ENCODE measurements at places on chromosomes 2 and 18.
A peak's percentile ranks its signal among the peaks of the same experiment; 100 is the strongest.

- DNase-seq, result no peak
Measured at GRCh38 chr2:33784488-33784887, 185.4 kb upstream of the FAM98A start.

DNA sequence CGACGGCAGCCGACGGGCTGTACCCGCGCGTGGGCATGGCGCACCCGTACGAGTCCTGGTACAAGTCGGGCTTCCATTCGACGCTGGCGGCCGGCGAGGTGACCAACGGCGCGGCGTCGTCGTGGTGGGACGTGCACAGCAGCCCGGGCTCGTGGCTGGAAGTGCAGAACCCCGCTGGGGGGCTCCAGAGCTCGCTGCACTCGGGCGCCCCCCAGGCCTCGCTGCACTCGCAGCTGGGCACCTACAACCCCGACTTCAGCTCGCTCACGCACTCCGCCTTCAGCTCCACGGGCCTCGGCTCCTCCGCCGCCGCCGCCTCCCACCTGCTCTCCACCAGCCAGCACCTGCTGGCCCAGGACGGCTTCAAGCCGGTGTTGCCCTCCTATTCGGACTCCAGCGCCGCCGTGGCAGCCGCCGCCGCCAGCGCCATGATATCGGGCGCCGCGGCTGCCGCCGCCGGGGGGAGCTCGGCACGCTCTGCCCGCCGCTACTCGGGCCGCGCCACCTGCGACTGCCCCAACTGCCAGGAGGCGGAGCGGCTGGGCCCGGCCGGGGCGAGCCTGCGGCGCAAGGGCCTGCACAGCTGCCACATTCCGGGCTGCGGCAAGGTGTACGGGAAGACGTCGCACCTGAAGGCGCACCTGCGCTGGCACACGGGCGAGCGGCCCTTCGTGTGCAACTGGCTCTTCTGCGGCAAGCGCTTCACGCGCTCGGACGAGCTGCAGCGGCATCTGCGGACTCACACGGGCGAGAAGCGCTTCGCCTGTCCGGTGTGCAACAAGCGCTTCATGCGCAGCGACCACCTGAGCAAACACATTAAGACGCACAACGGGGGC is 2.0 kb downstream of the SP9 start:
- no peak for DNase-seq

- no peak for DNase-seq
Measured at GRCh38 chr2:204505488-204505887, 39.8 kb upstream of the PARD3B start.

DNA sequence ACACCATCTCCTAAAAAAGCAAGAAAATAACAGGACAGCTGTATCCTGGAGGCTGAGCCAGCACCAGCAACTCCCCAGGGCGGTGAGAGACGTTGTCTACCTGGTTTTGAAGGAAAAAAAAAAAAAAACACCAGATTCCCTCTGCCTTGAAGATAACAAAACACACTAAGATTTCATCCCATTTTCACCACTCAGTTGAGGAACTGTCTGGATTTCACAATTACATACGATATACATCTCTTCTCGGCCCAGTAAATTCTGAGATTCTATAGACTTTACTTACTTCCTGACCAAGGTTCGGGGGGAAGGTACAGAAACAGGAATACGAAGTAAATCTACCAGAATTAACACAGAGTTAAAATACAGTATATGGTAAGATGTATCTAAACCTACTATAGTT is 8.5 kb downstream of the ZNF516 start:
- no peak for DNase-seq

DNA sequence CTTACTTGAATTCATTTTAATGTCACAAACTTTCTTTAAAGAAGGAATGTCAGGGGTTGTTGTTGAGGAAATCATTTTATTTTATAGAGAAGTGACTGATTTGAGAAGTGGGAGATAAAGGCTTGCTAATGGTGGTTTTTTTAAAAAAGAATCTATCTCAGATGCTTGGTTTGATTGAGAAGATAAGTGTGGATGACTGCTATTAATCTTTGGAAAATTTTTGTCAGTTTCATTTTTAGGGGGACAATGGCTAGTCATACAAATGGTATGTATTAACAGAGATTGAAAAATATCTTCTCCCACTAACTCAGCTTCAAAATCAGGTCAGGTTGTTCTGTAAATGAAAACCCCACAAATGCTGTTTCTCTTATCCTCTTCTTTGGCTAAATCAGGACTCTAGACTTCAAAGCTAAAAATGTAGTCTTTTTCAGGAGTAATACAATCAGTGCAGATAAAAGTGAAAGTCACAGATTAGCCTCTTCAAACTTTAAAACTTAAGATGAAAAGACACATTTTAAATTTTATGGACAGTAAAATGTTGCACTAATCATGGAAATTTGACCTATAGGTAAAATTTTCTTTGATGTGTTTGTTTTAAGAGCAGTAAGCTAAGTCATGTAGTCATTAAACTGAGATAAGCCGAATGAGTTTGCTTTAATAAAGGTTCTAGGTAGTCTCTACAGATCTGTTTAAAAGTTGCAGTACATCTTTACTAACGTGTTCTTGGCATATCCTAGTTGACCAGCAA is 674.2 kb upstream of the VRK2 start:
- no peak for DNase-seq

DNA sequence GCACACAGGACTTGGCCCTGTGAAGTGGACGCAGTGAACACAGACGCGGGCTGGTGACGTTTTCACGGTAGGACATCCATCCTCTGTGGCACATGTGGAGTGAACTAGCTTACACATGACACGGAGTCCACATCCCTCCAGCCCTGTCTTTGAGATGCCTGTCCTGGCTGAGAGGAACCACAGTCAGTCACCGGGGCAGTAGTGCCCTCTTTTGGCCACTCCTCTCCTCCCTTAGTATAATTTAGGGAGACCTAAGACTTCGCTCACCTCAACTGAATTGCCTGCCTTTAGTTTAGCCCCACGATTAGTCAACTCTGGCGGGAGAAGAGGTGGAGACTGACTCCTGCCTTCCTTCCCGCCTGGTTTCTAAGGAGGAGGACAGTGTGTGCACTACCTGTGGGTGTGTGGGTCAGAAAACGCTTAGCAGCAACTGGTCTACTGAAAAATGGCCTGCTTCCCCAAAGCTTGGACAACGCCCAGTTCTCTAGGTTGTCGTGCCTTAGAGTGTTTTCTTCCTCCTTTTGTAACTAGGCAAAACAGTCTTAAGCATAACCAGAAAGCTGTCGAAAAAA is 70.6 kb downstream of the MBP start:
- DNase-seq, result no peak

GRCh38 chr2:149729586-149729985 is 142.0 kb upstream of the MMADHC start:
- DNase-seq, result no peak

DNA sequence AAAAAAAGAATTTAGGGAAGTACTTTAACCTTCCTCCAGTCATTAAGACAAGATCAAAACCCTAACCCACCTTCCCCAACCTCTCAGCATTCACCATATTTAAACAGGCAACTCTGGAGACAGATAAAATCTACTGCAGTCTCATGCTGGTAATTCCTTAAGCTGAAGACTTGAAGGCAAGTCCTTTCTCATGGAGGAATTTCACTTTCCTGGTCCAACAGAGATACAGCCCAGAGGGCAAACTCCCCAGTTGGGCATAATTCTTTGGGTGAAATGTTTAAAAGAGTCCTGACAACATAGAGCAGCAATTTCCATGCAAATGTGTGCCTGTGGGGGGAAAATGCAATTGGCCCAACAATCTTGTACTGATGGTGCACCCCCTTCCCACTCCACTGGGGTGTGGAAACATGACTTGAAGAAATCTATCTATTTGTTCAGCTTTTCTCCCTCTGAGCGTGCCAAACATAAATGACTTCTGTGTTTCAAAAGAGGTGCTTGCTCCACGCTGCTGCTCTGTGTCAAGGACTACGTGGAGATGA is 131.8 kb upstream of the HNRNPA3 start:
- DNase-seq, result no peak

- DNase-seq, result no peak
Measured at GRCh38 chr2:20391951-20392699, 41.5 kb upstream of the PUM2 start.

- DNase-seq, result peak; percentile 41
Measured at GRCh38 chr2:12412898-12413305, 303.8 kb upstream of the TRIB2 start.

DNA sequence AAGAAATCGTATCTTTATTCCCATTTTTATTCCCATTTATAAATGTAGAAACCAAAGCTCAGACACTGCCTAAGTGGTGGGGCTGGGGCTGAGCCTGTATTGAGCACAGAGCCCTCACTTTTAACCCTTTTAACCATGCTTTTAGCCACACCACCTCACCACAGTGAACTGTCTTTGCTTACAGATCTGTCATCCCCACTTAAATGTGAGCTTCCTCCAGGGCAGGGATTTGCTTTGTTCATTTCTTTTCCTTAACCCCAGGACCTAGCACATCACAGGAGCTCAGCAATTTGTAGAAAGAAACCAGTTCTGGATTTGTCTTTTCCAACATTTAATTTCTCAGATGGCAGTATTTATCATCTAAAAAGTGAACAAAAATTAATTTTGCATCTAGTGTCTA is 2.2 kb downstream of the BOD1L2 start:
- DNase-seq, result no peak

GRCh38 chr2:155308367-155309009 is 610.0 kb downstream of the KCNJ3 start:
- no peak for DNase-seq

DNA sequence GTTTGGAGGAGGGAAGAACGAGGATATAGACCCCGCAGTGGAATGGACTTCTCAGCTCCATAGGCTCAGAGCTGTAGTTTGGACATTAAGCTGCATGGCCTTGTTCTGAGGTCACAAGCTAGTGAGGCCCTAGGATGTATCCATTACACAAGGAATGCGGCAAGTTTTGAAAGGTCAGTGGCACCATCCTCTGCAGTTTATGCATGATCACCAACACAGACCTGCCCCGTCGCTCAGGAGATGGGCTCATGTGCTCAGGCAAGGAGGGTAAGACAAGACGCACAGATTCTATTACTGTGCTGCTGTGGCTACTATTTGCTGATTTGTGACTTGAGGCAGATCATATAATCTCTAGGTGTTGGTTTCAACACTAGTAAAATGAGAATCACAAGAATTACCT is 110.9 kb downstream of the FAM161A start:
- DNase-seq, result no peak

DNA sequence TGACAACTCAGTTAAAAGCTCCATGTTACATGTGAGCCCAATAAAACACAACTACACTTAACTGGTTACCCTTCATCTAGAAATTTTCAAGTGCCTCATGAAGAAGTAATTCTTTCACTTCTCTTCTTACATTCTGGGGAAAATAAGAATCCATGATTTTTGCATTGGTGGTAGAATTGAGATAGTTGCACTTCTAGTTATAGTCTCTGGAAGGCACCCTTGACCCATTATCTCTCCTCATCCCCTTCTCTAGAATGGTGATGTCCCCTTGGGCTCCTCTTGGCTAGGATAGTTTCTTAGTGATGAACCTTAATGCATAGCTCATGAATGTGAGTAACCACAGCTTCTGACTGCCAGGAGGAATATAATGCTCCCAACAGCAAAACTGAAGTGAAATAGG is 3.6 kb downstream of the LGALSL start:
- no peak for DNase-seq

DNA sequence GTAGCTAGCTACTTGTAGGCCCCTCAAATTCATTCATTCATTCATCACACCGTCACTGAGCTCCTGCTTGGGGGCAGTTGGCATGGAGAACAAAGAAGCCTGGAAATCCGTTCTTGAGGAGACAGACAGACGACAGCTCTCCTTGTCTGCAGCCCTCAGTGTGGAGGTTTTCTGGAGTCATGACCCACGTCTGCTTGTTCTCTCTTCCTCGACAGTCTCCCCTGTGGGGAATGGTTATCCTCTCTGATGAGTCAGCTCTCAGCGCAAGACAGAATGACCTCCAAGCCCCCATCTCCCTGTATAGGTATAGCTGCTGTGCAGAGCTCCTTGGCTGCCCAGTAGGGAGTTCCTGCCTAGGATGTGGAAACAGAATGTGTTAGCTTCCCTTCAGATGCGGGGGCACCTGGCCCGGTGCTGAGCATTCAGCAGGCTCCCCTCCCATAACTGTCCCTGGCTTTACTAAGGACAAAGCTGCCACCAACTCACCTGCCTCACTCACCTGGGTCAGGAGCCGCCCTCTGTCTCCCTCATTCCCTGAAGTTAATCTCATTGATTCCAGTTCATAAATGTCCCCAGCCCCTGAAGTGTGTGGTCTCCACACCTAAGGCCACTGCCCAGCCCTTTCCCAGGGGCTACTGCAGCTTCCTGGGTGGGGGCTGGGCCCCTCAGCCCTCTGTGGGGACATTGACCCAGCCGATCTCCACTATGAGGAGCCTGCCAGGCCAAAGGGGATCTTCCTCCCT is 124.7 kb downstream of the ACKR3 start:
- DNase-seq, result no peak

- no peak for DNase-seq
Measured at GRCh38 chr2:38932586-38932985, 42.9 kb downstream of the ARHGEF33 start.

DNA sequence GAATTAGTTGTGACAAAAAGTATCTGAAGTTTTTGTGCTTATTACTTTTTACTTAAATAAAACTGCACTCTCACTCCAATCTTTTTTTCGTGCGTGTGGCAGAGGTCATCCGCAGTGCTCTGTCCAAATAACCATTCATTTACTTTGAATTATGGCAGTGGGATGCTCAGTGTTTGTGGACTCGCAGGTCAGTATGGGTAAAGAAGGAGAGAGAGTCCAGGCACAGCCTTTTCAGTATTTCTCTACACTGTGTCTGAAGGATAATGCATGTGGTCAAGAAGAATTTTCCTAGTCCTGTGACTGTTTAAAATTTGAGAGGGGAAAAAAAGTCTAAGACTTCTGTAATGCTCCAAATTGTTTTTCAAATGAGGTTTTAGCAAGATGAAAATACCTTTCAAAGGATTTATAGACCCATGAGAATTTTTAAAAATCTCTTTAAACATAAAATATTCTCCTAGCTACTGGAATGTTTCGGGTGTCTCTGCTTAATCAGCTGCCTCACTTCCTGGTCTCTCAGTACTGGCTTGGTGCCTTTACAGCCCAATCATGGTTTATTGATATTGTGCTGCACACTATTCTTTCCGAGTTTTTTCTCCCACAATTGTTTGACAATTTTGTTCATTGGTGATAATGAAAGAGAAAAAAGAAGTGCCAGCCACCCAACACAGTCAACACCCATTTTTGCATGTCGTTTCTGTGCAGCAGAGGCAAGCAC is 453.2 kb downstream of the PTPRM start:
- no peak for DNase-seq

- DNase-seq, result no peak
Measured at GRCh38 chr18:66662632-66663031, 58.7 kb upstream of the CDH19 start.

GRCh38 chr2:19580830-19581229 is 222.4 kb upstream of the OSR1 start:
- no peak for DNase-seq

DNA sequence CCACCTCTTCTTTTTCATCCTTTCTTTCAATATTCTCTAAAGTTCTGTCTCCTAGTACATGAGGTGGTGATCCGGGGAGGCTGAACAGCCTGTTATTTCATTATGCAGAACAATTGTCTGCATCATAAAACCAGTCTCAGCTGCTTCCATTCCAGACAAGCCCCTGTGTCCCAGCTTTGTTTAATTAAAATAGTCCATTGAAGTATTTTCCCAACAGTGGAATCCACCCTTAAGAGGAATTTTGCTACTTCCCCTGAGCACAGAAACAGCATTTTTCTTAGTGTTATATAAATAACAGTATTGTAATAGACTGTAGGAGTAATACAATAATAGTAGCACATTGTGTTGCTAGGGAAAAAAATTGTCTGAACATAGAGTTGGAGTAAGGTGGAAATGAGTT is 395.4 kb upstream of the TCF4 start:
- no peak for DNase-seq

GRCh38 chr2:26139269-26140183 is 33.4 kb upstream of the GAREM2 start:
- no peak for DNase-seq

- no peak for DNase-seq
Measured at GRCh38 chr18:35397976-35398375, 20.8 kb upstream of the ZNF396 start.
